ENCODE measurements at places on chromosomes 6 and 20.

DNA sequence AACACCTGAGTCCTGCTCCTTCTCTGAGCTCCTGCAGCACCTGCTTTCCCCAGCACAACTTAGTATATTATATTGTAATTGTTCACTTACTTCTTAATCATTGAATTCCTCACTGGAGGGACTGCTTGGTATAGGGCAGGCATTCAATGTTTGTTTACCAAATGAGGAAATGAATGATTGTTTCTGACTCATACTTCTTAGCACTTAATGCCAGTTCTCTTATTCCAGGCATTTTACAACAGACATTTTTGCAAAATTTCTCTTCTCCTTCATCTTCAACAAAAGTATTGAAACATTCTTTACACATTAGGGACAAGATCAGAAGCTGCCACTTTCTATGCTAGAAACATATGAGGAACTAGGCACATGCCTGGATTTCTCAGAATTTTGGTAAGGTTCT lies 119.4 kb downstream of the TBX18 start:
- DNase-seq, result no peak

DNA sequence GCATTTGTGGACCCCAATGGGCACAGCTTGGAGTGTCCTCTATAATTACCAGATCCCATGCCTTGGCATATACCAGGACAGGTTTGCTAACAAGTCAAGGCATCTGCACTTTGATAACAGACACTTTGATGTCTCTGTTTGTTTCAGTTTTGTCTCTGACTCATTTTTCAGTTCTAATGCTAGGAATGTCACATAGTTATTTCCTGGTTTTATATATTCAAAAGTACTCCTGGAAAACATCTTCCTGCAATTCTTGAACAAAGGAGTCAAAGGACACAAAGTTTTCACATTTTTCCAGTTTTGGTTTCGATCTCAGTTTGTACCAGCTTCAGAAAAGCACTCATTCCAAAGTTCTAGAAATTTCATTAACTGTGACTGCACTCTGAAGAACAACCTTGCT lies 188.1 kb downstream of the FOXC1 start:
- DNase-seq, result no peak

- no peak for DNase-seq
These were observed 379.1 kb downstream of the UTRN start for GRCh38 chr6:144664281-144664680.

DNA sequence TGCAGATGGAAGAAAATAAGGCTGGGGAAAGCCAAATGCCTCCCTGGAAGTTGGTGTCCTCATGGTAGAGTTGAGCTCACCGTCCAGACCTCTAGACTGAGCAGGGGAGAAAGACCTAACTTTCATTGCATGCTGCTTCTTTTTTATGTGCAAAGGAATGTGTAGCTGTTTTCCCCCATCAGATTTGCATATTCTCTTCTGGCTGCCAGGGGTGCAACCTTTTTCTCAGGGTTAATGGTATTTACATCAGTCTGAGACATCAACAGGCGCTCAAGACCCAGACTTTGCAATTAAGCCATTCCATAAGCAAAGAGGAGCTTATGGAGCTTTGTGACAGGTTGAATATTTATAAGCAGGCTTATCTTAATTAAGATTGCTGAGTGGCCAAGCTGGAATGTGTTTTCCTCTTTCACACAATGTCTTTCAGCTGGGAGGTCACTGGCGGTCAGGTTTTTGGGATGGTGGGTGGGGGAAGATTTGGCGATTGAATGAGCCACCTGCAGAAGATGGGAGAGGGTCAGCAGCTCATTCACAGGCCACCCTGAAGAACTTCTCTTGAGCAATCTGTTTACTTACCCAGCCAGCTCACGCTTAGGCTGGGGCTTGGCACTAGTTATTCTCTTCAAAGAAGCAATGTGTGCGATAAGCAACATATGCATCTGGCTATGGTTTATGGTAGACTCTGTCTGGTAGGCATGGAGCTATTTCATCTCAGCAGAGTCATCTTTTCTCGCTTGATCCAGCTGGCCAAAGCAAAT lies 88.6 kb downstream of the SCP2D1 start:
- no peak for DNase-seq

DNA sequence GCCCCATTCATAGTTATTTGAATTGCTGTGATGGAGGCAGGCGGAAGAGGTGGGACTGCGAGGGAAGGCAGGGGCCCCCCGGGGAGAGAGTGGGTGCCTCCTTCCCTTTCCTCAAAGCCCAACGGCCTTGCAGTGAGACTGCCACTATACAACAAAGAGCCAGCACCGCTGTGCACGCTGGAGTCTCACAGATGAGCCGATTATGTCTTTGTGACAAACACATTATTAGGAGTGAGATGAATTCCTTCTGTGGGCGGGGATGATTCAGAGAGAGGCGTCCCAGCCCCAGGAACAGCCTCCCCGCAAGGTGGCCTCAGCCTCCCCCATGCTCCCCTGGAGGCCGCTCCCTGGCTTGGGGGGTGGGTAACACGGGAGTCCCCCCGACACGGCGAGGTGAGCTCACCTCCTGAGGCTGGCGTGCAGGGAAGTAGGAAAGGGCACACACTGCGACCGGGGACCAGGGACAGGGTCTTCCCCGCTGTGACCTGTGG lies 26.7 kb downstream of the NTSR1 start:
- no peak for DNase-seq

DNA sequence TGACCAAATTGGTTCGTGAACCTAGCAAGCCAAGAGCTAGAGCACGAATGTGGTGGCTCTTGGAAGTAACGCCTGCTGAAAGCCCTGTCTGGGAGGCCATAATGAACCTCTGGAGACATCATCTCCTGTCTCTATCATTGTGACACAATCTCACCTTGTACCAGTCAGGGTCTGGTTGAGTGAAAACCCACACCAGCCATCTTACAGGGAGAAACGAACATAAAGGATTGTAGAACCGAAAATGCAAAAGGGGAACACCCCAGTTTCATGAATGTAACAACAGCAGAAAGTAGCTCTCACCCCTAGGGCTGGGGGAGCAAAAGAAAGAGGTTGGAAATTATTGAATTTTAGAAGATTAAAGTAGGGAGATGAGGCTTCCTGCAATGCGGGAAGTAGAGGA lies 50.9 kb upstream of the TAB2 start:
- DNase-seq, result no peak

- DNase-seq, result no peak
These were observed 1.6 kb downstream of the CCN2 start for GRCh38 chr6:131949620-131949908.

DNA sequence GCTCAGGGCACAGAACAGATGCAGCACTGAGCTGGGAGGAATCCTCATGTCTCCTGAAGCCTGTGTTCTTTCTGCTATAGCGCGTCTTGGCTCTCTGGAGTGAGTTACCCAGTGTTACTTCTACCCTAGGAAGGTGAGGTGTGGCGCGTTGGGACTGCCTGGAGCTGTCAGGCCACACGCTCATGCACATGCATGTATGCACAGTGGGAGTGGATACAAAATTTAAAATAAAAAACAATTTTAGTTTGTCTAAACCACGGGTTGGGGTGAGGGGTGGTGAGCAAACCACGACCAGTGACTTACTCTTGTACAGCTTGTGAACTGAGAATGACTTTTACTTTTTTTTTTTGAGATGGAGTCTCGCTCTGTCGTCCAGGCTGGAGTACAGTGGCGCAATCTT lies 298.6 kb upstream of the SUPT3H start:
- DNase-seq, result no peak

DNA sequence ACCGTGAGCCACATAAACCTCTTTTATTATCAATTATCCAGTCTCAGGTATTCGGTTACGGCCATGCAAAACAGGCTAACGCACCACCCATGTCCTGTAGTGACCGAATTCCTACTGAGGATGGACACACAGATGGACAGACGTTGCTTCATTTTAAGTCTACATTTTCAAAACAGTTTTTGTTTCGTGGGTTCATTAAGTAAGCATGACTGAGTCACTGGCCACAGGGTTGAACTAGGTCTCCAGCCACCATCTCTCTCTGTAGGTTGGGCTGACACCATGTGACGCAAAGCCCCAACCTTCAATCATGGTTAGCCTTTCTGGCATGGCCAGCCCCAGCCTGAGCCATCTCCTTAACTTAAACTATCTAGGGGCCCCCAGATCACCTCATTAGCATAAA lies 110.0 kb upstream of the SLC22A23 start:
- DNase-seq, result no peak

DNA sequence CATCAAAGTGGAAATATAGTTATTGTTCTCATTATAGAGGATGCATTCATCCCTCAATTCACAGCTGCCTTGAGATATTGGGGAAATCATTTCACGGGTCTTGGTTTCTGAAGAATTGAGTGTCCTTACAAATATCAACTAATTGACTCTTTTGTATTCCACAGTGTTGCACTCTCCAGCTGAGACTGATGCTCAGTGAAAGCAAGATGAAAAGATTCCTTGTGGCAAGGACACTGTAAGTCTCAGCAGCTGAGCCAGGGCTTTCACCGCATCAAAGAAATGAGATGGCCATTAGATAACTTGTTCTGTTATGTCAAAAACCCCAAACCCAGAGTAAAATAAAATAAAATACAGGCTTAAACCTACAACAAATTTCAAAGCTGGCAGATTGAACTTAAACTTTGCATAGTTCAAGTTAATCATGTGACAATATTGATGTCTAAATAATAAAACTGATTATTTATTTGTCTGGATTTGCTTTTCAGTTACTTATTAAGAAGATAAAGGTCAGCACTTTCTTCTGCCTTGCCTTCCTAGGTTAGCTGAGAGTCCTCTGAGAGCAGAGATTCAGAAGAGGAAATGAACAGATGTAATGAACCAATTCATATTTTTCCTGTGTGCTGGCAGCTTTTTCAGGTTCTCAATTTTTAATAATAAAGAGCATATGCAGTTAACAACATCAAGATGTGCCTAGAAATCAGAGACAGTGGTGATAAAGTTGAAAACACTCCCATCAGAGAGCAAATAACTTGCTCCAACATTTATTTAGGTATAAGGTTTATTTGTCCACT lies 82.4 kb upstream of the SMLR1 start:
- no peak for DNase-seq

- no peak for DNase-seq
These were observed 49.1 kb downstream of the IRAK1BP1 start for GRCh38 chr6:78916411-78916810.

DNA sequence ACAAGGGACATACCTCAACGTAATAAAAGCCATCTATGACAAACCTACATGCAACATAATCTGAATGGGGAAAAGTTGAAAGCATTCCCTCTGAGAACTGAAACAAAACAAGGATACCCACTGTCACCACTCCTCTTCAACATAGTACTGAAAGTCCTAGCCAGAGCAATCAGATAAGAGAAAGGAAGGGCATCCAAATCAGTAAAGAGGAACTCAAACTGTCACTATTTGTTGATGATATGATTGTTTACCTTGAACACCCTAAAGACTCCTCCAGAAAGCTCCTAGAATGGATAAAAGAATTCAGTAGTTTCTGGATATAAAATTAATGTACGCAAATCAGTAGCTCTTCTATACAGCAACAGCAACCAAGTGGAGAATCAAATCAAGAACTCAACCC lies 39.4 kb downstream of the ZNF311 start:
- DNase-seq, result no peak

DNA sequence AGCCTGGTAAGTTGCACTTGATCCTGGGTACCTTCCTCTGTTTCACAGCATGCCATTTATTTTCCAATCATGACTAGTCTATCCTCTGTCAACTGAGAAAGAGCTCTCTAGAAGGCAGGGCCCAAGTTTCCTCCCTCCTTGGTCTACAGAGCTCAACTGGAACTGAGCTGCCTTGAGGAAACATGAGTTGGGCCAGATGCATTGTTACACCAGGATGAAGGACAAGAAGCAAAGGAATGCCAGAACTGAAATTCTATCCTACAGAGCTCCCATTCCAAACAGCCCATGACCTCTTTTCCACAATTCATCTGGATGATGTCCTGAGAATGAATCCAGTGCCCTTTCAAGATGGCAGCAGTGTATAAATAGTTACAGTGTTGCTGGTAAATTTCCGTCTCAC lies 66.7 kb upstream of the E2F3 start:
- no peak for DNase-seq

GRCh38 chr20:47675190-47676142 lies 109.8 kb downstream of the SULF2 start:
- no peak for DNase-seq

DNA sequence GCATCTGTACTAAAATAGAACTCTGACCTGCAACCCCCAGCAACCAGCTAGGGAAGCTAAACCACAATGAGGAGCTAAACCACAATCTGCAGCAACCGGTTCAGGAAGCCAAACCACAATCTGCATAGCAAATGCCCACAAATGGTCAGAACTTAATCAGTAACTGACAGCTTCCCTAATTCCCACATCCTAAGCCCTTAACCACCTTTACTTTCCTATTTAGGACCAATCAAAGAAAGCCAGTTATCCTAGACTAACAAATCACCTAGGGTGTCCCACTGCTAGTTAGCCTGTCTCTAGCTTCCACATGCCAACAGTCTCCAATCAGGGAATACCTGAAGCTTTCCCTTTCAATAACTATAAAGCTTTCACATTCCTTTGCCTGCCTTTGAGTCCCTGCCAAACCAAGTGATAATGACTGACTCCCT lies 424.6 kb upstream of the PTCHD4 start:
- no peak for DNase-seq

- DNase-seq, result no peak
These were observed 9.6 kb upstream of the CHD6 start for GRCh38 chr20:41627611-41628244.

GRCh38 chr20:40959325-40960092 lies 69.1 kb upstream of the TOP1 start:
- DNase-seq, result no peak

- DNase-seq, result no peak
These were observed 71.8 kb upstream of the NNAT start for GRCh38 chr20:37449276-37449675.

DNA sequence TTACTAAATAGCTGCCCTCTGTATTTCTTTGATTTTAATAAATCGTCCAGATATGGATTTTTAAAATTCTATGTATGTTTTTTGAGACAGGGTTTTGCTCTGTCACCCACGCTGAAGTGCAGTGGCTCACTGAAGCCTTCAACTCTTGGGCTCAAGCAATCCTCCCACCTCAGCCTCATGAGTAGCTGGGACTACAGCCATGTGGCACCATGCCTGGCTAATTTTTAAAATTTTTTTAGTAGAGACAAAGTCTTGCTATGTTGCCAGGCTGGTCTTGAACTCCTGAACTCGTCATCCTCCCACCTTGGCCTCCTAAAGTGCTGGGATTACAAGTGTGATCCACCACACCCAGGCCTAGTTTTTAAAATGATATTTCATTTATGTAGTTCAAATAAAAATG lies 47.4 kb upstream of the DDR1 start:
- no peak for DNase-seq

DNA sequence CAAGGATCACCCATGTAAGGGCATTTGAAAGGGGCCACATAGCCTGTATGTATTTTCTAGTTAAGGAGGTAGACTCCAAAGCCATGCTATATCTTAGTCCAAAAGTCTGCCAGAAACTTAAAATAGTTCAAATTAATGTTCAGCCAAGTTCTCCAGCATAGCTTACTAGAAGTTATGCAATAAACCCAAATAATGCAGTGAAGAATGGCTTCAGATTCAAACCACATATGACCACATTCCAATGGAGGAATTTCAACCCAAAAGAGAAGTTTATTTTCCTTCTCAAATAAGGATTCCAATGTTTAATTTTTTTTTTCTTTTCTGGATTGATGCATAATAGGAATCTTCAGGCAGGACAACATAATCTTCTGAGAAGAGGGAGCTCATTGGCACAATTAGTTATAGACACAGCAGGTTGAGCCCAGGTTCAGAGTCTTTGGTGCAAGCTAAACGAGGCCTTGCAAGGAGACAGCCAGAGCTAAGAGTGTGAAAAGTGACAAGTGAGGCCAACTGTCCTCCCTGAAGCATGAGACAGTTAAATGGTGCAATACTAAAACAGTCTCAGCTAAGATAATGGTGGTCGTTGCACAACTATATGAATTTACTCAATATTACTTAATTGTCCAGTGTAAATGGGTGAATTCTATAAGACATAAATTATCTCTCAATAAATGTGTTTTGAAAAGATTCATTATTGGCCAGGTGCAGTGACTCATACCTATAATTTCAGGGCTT lies 598.8 kb upstream of the CDH4 start:
- DNase-seq, result no peak

Measured in amygdala (tissue), 56 donors.